ENCODE measurements at places on chromosomes 11 and 22.

GRCh38 chr22:37259540-37260029 lies 15.5 kb upstream of the RAC2 start:
- DNase-seq = no peak

- DNase-seq = no peak
Observed at GRCh38 chr11:106679581-106679980, 338.7 kb downstream of the GUCY1A2 start.

DNA sequence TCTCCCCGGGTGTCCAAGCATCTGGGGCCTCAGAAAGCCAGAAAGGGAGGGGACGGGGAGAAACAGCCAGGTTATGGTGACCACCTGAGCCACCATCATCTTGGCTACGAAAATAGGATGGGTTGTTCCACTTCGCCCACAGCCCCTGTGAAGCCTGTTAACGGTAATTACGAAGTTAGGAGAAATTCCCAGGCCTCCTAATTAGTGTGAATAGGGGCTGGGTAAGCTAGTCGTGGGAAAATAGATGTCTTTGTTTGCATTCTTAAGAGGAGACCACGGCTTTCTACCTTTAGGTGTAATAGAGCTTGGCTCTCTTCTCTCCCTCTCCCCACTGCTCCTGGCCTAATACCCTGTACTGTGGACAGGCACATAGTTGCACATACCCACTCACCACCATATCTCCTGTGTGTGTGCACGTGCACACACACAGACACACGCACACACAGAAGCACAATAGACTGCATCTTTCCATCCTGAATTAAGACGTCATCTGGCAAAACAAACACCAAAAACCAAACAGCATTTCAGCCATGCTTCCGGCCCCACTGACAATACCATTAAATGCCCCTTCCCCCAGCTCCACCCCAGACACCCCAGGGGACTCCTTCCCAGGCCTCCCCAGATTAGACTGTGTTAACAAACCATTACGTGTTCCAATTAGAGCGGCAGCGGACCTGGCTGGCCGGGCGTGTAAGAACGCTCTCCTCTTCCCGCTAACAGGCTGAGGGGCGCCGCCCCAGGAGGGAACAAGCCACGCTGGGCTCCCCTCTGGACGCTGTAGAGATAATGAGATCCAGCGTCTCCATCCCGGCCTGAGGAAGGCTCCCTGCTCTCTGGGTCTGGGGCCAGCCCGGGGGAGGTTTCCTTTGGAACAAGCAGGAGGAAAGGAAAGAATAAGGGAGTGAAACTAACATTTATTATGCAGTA lies 72.8 kb downstream of the TP53I11 start:
- DNase-seq = no peak

- DNase-seq = no peak
Observed at GRCh38 chr11:132077416-132077815, 707.0 kb downstream of the NTM start.

- no peak for DNase-seq
Observed at GRCh38 chr22:30822216-30823014, 127.7 kb downstream of the OSBP2 start.

DNA sequence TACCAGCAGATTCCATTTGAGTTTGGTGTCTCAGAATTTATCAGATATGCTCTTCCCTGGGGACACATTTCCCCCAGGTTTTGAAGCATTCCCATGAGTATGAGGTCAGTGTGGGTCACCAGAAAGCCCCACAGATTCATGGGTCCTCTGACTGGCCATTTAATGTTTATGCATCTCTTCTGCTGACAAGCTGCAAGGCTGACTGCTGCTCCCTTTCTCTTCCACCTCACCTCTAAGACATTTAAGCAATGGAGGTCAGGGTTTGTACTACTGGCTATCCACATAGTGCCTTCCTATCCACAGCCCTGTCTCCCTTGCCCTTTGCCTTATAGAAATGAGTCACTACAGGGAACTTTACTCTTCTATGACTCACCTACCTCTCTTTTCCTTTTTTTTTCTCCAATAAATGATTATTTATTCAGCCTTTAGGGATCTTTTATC lies 106.0 kb upstream of the TIMP3 start:
- no peak for DNase-seq

Data from CD4-positive, alpha-beta T cell treated with Interleukin-4 for 1 hour (primary cell).